NCI-H146 (cell line): ENCODE measurements at places on chromosomes 13 and 19.

DNA sequence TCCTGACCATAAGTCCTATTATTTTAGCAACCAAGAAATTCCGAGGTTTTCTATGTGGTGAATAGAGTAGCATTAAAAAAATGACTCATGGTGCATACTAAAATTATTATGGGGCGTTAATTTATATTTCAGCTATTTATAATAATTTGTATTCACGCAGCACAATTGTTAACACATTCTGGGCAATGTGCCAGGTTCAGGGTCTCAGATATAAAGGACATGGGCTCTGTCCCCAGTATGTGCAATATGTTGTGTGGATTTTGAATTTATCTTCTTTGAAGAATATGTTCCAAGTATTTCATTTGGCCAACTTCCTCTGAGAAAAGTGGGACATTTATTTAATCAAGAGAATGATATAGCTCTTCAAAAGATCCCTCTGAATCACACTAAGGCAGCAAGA lies 1434.7 kb upstream of the PRR20A start:
- no peak for DNase-seq

DNA sequence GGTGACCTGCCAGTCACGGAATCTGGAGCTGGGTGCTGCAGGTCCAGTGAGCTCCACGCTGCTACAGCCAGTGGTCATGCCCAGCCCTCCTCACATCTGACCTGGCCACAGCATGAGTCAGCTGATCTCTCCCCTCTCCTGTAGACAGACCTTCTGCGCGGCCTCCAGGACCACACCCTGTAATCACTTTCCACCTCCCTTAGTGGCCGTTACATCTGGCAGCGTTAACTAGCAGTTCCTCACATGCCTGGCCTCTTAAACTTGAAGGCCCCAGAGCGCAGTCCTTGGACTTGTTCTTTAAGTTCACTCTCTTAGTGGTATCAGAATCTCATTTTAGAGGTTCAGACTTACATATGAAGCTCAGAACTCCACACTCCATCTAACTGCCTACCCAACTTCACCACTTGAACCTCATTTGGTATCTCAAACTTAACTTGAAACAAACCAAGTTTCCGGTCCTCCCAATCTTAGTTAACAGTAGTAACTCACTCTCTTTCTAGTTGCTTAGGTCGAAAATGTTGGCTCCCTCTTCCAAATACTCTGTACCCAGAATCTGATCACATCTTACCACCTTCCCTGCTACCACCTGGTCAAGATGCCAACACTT lies 22.7 kb downstream of the MIPEP start:
- no peak for DNase-seq

- no peak for DNase-seq
Measured at GRCh38 chr13:23377579-23377978, 55.9 kb downstream of the SACS start.

- peak; percentile 14 for DNase-seq
Measured at GRCh38 chr19:51422053-51422448, 4.6 kb upstream of the SIGLEC10 start.

- no peak for DNase-seq
Measured at GRCh38 chr13:71661921-71662320, 205.1 kb downstream of the DACH1 start.

DNA sequence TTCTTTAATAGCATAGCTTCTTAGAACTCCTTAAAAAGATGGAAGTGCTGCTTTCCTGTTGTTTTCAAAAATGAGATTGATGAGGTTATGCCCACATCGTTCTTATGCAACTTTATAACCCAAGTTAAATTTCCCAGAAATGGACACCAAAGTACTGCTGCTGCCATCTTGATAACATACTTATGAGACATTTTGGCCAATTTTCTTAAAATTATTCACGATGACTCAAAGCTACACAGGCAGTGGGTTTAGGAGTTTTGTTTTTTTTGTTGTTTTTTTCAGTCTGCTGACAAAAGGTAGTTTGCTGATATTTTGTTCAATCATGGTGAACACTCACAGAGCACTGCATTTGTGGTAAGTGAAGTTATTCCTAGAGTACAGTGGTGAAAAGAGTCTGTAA lies 54.9 kb upstream of the RFC3 start:
- DNase-seq, result no peak

DNA sequence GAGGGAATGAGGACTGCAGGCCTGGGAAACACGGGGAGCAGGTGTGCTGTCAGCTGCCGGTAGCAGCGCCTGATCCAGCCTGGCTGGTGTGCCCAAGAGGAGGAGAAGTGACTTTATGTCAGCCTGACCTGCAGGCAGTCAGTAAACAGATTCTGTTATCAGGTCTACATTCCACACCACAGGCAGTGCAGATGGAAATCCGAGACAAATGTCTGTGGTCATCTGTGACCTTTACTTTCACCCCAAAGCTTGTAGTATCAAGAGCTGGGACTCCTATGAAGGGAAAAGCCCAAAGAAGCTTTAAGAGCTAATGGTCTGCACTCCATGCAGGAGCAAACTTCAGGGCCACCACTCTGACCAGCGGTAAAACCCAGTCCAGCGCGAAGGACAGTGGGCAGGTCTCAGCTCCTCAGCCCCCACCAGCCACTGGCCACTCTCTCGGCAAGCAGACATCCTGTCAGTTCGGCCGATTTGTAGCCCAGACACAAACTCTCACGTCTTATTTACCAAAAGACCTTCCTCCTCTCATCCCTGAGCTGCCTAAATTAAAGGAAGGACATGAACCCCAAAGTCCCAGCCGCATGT lies 7.7 kb downstream of the EPS15L1 start:
- no peak for DNase-seq

GRCh38 chr19:40585241-40585981 lies 8.7 kb downstream of the SHKBP1 start:
- no peak for DNase-seq

- no peak for DNase-seq
Measured at GRCh38 chr13:22252281-22252830, 581.5 kb downstream of the FGF9 start.

- DNase-seq, result peak; percentile 30
Measured at GRCh38 chr19:33434886-33435705, 61.6 kb downstream of the CEBPG start.

GRCh38 chr13:34151885-34152284 lies 333.9 kb downstream of the RFC3 start:
- DNase-seq, result no peak

GRCh38 chr13:73742982-73743381 lies 391.2 kb downstream of the KLF12 start:
- DNase-seq, result no peak

GRCh38 chr19:48372904-48373303 lies 8.7 kb downstream of the SYNGR4 start:
- peak; percentile 41 for DNase-seq

GRCh38 chr13:32553720-32554119 lies 15.1 kb upstream of the N4BP2L2 start:
- no peak for DNase-seq

- no peak for DNase-seq
Measured at GRCh38 chr19:38046254-38047048, 139.4 kb downstream of the SIPA1L3 start.

GRCh38 chr19:11570039-11570462 lies 7.4 kb downstream of the ACP5 start:
- DNase-seq, result peak; percentile 21

GRCh38 chr13:49584771-49585182 lies 581 bp downstream of the RCBTB1 start:
- DNase-seq, result peak; percentile 40

DNA sequence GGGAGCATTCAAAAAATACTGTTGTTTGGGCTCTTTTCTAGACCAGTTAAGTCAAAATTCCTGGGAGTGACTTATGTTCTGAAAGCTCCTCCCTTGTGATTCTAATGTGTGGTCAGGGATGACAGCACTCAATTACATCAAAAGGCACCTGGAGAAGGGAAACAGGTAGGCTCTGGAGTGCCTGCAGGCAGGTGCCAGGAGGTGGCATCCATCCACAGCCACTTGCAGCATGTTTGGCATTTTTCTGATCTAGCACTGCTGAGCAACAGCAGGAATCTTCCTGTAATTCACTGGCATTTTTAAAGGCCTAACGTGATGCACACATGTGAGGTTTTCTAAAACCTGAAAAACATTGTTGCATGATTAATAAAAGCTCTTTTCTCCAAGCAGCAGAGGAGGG lies 94.6 kb downstream of the CCNA1 start:
- peak; percentile 32 for DNase-seq

GRCh38 chr13:21517576-21517975 lies 58.5 kb upstream of the ZDHHC20 start:
- DNase-seq, result no peak

DNA sequence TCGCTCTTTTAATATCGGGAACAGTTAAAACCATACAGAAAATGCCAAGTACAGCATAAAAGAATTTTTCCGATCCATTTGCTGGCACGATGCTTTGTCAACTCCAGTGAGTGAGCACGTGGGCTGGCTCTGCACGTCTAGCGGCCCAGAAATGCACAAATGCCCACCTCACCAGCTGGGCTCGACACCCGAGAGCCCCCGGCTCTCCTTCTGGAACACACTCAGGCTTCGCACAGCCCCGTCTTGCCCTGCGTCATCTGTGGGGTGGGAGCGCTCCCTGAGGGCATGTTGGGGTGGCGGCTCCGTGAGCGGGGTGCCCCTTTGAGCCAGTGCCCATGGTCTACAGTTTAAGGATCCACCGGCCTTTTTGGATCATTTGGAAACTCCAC lies 24.5 kb downstream of the ATP4B start:
- no peak for DNase-seq
